Right renal cortex interstitium (tissue), 3 donors: ENCODE measurements at places on chromosomes 7 and 10. TPM values are rescaled to one million over a fixed set of nuclear protein-coding genes. Genes with fewer than 3 reads are reported as not detected.

The SPDYE2B gene
- polyA plus RNA-seq, result 1.4 TPM

The VIM gene
- 1,198 TPM for polyA plus RNA-seq

The PNLIP gene
- not detected for polyA plus RNA-seq

The PAPSS2 gene
- polyA plus RNA-seq, result 44.8 TPM

- DNase-seq, result no peak
These were observed 76.6 kb downstream of the AMZ1 start for GRCh38 chr7:2764621-2765020.

DNA sequence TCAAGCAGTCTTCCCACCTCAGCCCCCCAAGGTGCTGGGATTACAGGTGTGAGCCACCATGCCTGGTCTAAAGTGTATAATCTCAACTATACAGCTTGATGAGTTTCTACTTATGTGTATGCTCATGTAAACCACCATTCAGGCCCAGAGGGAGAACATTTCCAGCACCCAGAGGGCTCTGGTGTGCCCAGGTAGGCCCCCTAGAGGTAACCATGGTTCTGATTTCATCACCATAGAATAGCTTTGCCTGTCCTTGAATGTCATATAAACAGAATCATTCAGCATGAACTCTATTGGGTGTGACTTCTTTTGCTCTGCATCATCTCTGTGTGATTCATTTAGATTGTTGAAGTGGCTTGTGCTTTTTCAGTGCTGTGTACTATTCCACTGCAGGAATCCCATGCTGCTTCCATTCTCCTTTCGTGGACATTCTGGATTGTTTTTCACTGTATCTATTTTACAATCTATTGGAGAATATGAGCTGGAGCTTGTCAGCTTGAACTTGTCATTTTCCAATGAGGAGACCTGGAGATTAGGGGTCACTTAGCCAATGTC, 35.2 kb downstream of the COL26A1 start:
- no peak for DNase-seq

DNA sequence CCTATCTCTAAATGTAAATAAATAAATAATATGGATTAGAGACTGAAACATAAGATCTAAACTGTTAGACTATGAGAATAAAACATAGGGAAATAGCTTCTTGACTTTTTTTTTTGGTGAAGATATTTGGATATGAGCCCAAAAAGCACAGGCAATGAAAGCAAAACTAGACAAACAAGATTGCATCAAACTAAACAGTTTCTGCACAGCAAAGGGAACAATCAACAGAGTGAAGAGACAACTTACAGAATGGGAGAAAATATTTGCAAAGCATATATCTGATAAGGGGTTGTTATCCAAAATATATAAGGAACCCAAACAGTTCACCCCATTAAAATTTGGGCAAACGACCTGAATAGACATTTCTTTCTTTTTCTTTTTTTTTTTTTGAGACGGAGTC, 148.1 kb downstream of the SUGCT start:
- no peak for DNase-seq

GRCh38 chr7:104550362-104550761, 222.0 kb downstream of the LHFPL3 start:
- DNase-seq, result no peak

DNA sequence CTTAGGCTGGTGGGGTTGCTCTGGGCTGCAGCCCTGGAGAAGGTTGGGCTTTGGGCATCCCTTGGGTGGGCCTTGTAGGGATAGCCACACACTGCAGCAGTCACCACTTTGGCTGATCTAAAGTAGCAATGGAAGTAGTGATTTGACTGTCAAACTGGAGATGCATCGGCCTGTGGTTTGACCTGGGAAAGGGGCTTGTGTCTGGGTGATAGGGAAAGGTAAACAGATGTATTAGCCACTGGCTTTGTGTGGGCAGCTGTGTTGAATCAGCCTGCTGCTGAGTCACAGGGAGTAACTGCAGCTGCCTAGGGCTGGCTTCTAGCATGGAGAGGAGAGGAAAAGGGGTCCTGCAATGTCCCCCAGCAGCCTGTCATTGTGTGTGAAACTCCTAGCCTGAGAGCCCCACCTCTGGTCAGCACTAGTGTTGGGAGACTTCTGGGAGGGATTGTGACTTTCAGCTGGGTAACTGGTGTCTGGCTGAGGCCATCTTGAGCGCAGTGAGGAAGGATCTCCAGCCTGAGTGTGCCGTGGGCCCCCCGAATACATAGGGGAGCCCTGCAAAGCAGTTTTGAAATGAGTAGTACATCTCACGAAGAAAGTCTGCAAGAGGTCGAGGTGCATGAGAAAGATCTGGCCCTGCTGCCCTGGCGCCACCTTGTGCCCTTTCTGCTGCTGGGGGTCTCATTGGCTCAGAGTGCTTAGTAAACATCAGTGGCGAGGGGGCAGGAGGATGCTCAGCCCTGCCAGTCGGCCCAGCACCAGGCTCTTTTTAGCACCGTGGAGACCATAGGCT, 117.3 kb downstream of the FANK1 start:
- DNase-seq, result no peak

GRCh38 chr10:13617116-13617515, 30.4 kb downstream of the PRPF18 start:
- no peak for DNase-seq
